Breast epithelium (tissue), 4 donors: ENCODE measurements at places on chromosomes 5 and 9. TPM values are rescaled to one million over a fixed set of nuclear protein-coding genes. Genes with fewer than 3 reads are reported as not detected.

- H3K27ac ChIP-seq = no peak overlapping the region
- H3K27me3 ChIP-seq = no peaks in the 10 kb centered on the region
- DNase-seq = no peak
- no peaks in the 10 kb centered on the region for H3K36me3 ChIP-seq
- no peaks in the 10 kb centered on the region for H3K4me1 ChIP-seq
These were observed 593.1 kb downstream of the MAT2B start for GRCh38 chr5:164098531-164098930.

DNA sequence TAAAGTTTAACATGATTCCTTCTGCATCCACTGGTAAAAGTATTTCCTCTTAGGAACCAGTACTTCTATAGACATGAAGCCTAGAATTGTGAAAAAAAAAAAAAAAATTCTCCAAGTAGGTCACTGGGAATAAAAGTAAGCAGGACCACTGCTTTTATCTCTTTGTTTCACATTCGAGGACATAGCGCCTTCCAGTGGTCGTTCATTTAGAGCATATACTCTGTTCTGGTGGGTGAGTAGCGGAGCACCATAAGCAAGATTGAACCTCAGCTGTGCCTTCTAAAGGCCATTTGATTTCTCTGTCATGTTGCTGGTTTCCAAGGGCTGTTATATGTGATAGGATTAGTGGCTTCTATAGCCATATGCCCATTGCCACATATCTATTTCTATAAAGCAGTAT is 393.1 kb downstream of the TMEM232 start:
- no peak for DNase-seq
- no peak overlapping the region for H3K27ac ChIP-seq
- H3K4me1 ChIP-seq = no peaks in the 10 kb centered on the region
- no peak overlapping the region for H3K4me3 ChIP-seq

DNA sequence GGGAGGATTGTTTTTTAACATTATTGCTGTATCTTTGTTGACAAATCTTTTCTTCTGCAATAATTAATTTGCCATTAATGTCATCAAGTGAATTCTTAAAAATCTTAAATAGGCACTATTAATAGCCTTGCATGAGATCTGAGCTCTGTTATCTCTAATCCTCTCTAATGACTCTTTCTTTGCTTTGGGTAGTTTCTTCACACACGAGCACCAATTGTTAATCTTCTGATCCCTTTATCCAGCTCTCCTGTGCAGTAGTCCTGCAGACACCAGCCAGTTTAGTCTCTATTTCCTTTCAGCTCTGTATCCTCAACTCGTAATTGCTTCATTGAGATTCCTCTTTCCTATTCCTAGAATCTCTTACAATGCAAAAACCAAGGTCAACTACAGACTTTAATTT is 8.1 kb downstream of the SPINK14 start:
- H3K27ac ChIP-seq = no peak overlapping the region
- DNase-seq = no peak
- H3K4me3 ChIP-seq = no peak overlapping the region
- H3K4me1 ChIP-seq = no peaks in the 10 kb centered on the region
- H3K36me3 ChIP-seq = no peaks in the 10 kb centered on the region
- H3K27me3 ChIP-seq = no peaks in the 10 kb centered on the region

DNA sequence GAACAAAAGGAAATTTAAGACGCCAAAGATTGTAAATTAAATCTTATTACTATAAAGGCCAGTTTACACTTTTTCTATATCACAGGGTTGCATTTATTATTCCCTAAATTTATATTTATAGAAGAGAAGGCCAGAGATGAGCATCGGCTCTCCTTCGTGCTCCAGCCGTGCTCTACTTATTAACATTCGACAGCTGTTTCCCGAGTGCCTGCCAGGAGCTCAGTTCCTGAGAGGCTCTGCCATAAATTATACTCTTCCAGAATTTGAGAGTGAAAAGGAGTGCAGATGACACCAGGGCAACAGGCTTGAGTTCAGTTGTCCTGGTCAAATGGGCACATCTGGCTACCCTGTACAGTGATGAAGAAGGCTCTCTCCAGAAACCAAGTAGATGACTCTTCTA is 70.1 kb downstream of the PCSK5 start:
- no peaks in the 10 kb centered on the region for H3K36me3 ChIP-seq
- H3K27me3 ChIP-seq = no peaks in the 10 kb centered on the region
- no peak for DNase-seq
- no peak overlapping the region for H3K4me3 ChIP-seq
- no peak overlapping the region for H3K27ac ChIP-seq

DNA sequence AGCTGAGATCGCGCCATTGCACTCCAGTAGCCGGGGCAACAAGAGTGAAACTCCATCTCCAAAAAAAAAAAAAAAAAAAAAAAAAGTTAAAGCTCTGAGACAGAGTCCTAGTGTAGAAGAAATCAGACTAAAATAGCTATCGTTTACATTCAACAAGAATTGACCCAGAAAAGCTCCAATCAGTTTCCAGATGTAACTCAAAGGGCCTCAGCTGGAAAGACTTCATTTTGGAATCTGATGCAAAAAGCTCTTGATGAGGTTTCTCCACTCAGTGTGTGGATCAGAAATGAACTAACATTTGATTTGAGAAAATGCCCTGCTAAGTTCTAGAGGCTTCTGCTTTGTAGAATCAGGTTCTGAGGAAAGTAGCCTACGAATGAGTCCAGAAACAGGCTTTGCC is 7.2 kb upstream of the C1QTNF2 start:
- no peak overlapping the region for H3K4me3 ChIP-seq
- H3K36me3 ChIP-seq = no peaks in the 10 kb centered on the region
- H3K4me1 ChIP-seq = no peaks in the 10 kb centered on the region
- H3K27ac ChIP-seq = no peak overlapping the region
- H3K27me3 ChIP-seq = no peaks in the 10 kb centered on the region
- DNase-seq = no peak

DNA sequence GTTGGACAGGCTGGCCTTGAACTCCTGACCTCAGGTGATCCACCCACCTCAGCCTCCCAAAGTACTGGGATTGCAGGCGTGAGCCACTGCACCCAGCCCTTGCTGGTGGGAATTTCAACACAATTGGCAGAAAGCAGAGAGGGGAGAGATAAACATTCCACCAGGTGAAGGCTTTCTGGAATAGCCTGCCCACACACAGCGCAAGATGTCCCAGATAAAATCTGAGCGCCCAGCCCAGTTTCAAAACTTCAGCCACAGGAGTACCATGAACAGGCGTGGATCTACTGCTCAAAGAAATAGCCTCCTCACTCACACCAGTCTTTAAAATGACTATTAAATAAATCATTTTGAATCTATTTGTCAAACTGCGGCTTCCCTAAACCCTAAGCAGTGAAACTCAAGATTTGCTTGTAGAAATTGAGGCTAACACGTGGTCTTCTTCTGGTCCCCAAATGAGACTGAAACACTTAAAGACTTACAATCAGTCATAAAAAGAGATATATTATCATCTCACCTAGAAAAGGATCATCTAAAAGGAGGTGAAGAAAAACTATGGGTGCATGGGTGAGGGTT is 34.7 kb downstream of the CAPSL start:
- H3K36me3 ChIP-seq = no peaks in the 10 kb centered on the region
- no peak for DNase-seq
- no peak overlapping the region for H3K4me3 ChIP-seq
- H3K4me1 ChIP-seq = no peaks in the 10 kb centered on the region
- no peak overlapping the region for H3K27ac ChIP-seq
- H3K27me3 ChIP-seq = no peaks in the 10 kb centered on the region

DNA sequence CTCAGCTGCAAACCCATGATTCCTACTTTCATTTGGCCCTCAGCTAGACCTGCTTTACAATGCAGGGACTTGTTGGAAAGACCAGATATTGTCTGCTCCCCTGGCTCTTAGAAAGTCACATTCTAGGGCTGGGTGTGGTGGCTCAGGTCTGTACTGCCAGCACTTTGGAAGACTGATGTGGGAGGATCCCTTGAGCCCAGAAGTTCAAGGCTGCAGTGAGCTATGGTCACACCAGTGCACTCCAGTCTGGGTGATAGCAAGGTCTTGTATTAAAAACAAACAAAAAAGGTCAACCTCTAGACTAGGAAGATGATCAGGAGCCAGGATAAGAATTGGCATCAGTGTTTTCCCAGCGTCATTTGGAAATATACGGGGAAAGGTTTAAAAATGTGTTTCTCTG is 145.8 kb downstream of the PALM2AKAP2 start:
- H3K27ac ChIP-seq = no peak overlapping the region
- no peaks in the 10 kb centered on the region for H3K36me3 ChIP-seq
- DNase-seq = no peak
- H3K27me3 ChIP-seq = no peaks in the 10 kb centered on the region
- H3K4me3 ChIP-seq = no peak overlapping the region

- peak overlapping the region; percentile 90 for H3K27ac ChIP-seq
- peak; percentile 83 for DNase-seq
- H3K27me3 ChIP-seq = no peaks in the 10 kb centered on the region
- H3K4me1 ChIP-seq = peaks cover 9% of the 10 kb centered on the region
- peak overlapping the region; percentile 65 for H3K4me3 ChIP-seq
- H3K36me3 ChIP-seq = no peaks in the 10 kb centered on the region
These were observed 2.0 kb downstream of the VCAN start for GRCh38 chr5:83473346-83474160.

GRCh38 chr5:142852416-142853198 is 82.4 kb downstream of the ARHGAP26 start:
- no peaks in the 10 kb centered on the region for H3K36me3 ChIP-seq
- no peak for DNase-seq
- no peak overlapping the region for H3K4me3 ChIP-seq

GRCh38 chr5:96198356-96199058 is 234.5 kb downstream of the PCSK1 start:
- no peak overlapping the region for H3K27ac ChIP-seq
- H3K36me3 ChIP-seq = no peaks in the 10 kb centered on the region
- DNase-seq = no peak
- H3K4me1 ChIP-seq = no peaks in the 10 kb centered on the region
- H3K27me3 ChIP-seq = no peaks in the 10 kb centered on the region

DNA sequence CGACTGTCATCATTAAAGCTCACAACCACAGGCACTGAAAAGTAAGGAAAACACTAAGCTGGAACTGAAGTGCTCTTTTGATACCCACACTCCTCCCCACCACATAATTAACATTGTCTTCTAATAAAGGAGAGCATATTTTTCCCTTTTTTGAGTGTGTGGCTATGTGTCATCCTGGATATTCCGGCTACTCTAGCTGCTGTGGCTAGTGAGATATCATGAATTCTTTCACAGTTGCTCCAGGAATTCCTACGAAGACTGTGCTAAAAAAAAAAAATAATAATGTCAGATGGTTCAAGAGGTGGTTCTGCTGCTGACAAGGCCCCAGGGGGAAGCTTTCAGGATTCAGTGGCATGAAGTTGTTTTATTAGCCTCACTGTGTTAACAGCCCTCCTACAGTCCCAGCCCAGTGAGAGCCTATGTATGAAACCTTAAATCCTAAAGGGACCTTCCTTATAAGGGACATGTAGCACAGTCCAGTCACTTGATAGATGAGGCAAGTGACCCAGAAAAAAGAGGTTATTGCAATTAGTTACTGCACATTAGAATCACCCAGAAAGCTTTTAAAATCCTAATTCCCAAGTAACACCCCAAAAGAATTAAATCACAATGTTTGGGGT is 46.6 kb downstream of the TMEM252 start:
- H3K4me3 ChIP-seq = no peak overlapping the region
- H3K27me3 ChIP-seq = no peaks in the 10 kb centered on the region
- H3K4me1 ChIP-seq = no peaks in the 10 kb centered on the region
- no peaks in the 10 kb centered on the region for H3K36me3 ChIP-seq
- no peak for DNase-seq

GRCh38 chr9:128685636-128686489 is 3.2 kb upstream of the SET start:
- peaks cover 4% of the 10 kb centered on the region for H3K4me1 ChIP-seq
- no peaks in the 10 kb centered on the region for H3K27me3 ChIP-seq
- no peaks in the 10 kb centered on the region for H3K36me3 ChIP-seq
- DNase-seq = no peak
- H3K27ac ChIP-seq = peak overlapping the region; percentile 93

GRCh38 chr9:134455934-134456755 is 129.9 kb downstream of the RXRA start:
- H3K27me3 ChIP-seq = no peaks in the 10 kb centered on the region
- no peaks in the 10 kb centered on the region for H3K36me3 ChIP-seq
- DNase-seq = peak; percentile 81
- H3K4me3 ChIP-seq = peak overlapping the region; percentile 33

- H3K4me3 ChIP-seq = no peak overlapping the region
- peaks cover 6% of the 10 kb centered on the region for H3K4me1 ChIP-seq
- H3K36me3 ChIP-seq = no peaks in the 10 kb centered on the region
- no peak overlapping the region for H3K27ac ChIP-seq
- no peak for DNase-seq
These were observed 65.3 kb downstream of the RXRA start for GRCh38 chr9:134391319-134392231.

DNA sequence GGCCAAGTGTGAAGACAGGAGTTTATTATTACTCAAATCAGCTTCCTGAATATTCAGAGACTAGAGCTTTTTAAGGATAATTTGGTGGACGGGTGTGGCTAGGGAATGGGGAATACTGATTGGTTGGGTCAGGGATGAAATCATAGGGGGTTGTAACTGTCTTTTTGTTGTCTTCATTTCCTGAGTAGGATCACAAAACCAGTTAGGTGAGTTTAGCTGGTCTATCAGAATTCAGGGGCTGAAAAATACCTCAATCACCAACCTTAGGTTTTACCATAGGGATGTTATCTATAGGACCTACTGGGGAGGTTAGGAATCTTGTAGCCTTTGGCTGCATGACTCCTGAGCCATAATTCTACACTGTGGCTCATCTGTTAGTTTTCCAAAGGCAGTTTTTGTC is 235.8 kb downstream of the YTHDC2 start:
- no peak overlapping the region for H3K4me3 ChIP-seq
- no peaks in the 10 kb centered on the region for H3K4me1 ChIP-seq
- H3K36me3 ChIP-seq = no peaks in the 10 kb centered on the region

GRCh38 chr5:160452795-160453194 is 31.1 kb downstream of the PTTG1 start:
- H3K36me3 ChIP-seq = no peaks in the 10 kb centered on the region
- no peak overlapping the region for H3K4me3 ChIP-seq
- peak overlapping the region; percentile 32 for H3K27ac ChIP-seq

- H3K4me1 ChIP-seq = no peaks in the 10 kb centered on the region
- no peak overlapping the region for H3K27ac ChIP-seq
- DNase-seq = no peak
- no peaks in the 10 kb centered on the region for H3K27me3 ChIP-seq
- H3K4me3 ChIP-seq = no peak overlapping the region
These were observed 477.1 kb downstream of the PDE4D start for GRCh38 chr5:59416451-59416850.

- H3K4me3 ChIP-seq = no peak overlapping the region
- no peak overlapping the region for H3K27ac ChIP-seq
- no peaks in the 10 kb centered on the region for H3K4me1 ChIP-seq
- no peaks in the 10 kb centered on the region for H3K36me3 ChIP-seq
These were observed 58.0 kb upstream of the RNF130 start for GRCh38 chr5:180129291-180130190.

- H3K4me1 ChIP-seq = no peaks in the 10 kb centered on the region
- DNase-seq = no peak
- no peaks in the 10 kb centered on the region for H3K27me3 ChIP-seq
- H3K36me3 ChIP-seq = no peaks in the 10 kb centered on the region
These were observed 127.6 kb downstream of the WDR70 start for GRCh38 chr5:37506722-37507121.

- H3K4me1 ChIP-seq = no peaks in the 10 kb centered on the region
- no peak overlapping the region for H3K27ac ChIP-seq
- no peaks in the 10 kb centered on the region for H3K27me3 ChIP-seq
These were observed 33.5 kb upstream of the EBF1 start for GRCh38 chr5:159133041-159133741.

The ABLIM3 gene
- total RNA-seq = 61.9 TPM

The ZNF483 gene
- 16.4 TPM for total RNA-seq

The GDF9 gene
- 0.33 TPM for total RNA-seq

The PCDHA1 gene
- total RNA-seq = not detected

The GADD45G gene
- total RNA-seq = 24.3 TPM

The SELENOP gene
- 1,868 TPM for total RNA-seq

The PLCXD3 gene
- 2.0 TPM for total RNA-seq

The BSPRY gene
- total RNA-seq = 1.1 TPM

The POC5 gene
- total RNA-seq = 18.9 TPM

The MYMK gene
- not detected for total RNA-seq
